ENCODE measurements at places on chromosomes 3 and 15.

DNA sequence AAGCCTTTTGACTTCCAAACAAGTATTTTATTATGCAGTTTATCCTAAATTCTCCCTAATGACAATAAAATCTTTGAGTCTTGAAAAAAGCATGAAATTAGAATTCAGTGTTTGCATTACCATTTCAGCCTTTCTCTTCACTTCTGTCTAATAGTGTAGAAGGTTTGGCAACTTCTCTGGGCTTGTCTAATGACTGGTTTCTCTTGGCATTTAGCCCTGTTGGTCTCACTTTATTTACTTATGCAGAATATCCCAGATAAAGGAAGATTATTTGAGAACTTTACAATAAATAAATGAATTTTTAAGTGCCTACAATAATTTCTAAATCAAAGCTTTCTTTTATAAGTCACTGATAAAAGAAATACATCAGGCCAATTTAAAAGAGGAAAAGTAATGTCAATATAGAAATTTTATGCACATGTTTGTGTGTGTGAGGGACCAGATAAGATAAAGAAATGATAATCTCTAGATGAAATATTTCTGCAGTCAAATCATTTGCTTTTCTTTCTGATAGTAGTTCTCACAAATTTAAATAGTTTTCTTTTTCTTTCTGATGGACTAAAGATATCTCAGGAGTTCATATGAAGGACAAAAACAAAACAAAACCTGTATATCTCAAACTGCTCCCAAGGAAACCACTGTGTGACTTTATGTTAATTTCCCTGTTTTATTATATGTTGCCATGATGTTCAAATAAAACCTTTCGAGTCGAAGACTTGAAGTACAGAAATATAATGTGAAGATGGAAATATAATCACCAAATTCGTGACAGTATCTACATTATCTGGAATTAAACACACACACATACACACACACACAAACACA is 533.1 kb upstream of the CBLB start:
- no peak for DNase-seq

DNA sequence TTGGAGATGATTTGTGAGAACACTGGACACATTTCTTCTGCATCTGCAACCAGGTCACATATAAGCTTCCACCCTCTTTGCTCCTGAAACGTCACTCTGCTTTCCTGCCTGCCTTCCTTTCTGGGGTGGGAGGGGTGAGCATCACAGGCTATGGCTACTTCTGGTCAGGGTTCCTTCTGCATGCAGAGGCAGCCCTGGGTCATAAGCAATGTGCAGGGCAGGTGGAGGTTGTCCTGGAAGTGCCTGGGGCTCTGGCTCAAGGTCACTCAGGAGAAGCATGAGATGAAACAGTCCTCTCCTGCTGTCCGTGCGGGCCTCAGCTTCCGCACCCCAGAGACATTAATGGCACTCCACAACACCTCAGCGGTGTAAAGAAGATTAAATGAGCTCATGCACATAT is 15.1 kb downstream of the SLC6A20 start:
- DNase-seq = no peak

DNA sequence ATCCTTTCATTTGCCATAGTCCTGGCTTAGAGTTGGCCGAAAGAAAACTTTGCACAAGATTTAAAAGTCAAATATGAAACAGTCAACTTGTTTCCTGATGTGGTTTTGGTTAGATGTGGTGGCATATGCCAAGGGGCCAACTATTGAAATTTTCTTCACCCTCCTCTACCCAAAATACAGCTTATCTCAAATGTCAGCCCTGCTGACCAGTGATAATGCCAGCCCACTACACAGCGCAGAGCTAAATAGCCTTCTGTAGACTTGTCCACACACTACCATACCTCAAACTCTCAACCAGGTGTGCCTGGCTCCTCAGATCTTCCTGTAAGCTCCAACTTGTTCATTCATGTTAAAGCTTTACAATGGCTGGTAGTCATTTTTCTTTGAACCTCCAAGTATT is 368.5 kb upstream of the STAC start:
- DNase-seq = no peak

DNA sequence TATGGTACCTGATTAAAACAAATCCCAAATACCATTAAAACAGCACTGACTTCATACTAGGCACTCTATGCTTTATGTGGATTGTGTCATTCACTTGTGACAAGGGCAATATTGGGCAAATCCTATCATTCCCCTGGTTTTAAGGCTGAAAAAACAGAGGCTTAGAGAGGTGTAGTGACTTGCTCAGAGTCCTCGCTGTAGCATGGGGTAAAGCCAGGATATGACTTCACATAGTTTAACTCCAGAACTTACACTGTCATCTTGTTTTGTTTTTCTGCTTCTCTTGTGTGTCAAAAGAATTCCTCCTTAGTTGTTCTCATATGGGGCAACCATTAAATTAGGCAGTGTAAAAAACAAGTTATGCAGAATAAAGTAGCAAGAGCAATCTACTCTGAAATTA is 40.3 kb upstream of the ICE2 start:
- no peak for DNase-seq

DNA sequence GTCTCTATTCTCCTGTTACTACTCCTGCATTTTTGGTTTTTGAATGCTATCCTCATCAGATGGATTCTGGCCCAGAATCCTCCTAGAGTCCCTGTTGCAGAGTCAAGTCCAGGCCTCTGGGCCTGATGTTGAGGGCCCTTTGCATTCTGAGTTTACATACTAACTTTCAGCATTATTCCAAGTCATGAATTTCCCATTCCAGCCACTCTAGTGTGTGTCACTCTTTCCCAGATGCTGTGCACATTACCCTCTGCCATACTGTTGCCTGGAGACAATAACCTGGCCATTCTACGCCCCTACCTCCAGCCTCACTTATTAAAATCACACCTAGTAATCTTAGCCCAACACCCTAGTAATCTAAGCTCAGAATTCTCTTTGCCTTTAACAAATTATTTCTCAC is 53.4 kb downstream of the GXYLT2 start:
- DNase-seq = no peak

DNA sequence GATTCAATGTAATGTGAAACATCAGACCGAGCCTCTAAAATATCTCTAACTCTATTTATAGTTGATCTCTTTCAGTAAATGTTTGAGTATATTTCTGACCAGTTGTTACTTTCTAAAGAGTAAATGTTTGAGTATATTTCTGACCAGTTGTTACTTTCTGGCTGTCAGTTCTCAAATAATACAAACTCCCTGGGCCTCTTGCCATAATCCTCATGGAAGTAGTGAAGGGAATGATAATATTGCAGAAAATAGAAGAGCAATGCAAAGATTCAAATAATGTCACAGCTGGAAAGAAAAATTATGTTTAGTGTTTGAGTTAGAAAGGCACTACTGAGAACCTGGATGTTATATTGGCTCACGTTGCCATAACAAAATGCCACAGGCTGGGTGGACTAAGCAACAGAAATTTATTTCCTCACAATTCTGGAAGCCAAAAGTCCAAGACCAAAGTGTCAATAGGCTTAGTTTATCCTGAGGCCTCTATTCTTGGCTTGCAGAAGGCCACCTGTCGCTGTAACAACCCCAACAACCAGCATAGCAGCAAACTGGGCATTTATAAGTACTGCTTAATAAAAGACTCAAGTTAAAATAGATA is 470.6 kb upstream of the BCHE start:
- no peak for DNase-seq

Measured in DMS53 (cell line).